ENCODE measurements at places on chromosomes 4 and X.

GRCh38 chrX:53281321-53281822, at the start of gene IQSEC2:
Gene IQSEC2, minus strand, starts transcription at chrX:53281584.
- DNase-seq: peak; percentile 80

GRCh38 chr4:74098427-74098994, 484 bp downstream of the CXCL2 start:
- DNase-seq: no peak

- no peak for DNase-seq
Measured at GRCh38 chr4:10971800-10972401, 287.3 kb upstream of the CLNK start.

DNA sequence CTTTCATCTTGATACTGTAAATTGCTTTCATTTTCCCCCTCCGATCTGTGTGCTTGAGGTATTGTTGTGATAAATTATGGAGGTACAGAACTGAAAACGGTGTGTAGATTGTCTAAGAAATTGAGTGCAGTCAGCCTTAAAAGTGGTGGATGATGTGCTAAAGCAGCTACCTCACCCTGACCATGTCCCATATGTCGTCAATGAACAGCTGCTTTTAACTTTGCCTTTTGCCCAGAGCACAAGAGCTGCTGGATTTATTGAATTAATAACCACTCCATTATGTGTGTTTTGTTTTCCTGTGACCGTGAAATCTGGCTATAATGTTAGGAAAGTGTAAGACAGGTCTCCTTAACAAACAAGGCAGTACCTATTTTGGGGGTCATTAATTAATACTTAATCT, 581.9 kb upstream of the PITX2 start:
- DNase-seq: no peak

- DNase-seq: peak; percentile 65
Measured at GRCh38 chr4:159946983-159947615, 844.2 kb downstream of the RAPGEF2 start.

GRCh38 chr4:2732526-2732925, 23.6 kb downstream of the TNIP2 start:
- DNase-seq: no peak
